ENCODE measurements at places on chromosomes 11 and 22. TPM values are rescaled to one million over a fixed set of nuclear protein-coding genes. Genes with fewer than 3 reads are reported as not detected.

Gene POU2AF3
- 2.9 TPM for polyA plus RNA-seq

Gene KCNQ1
- polyA plus RNA-seq, result 231 TPM

Gene SYT8
- polyA plus RNA-seq, result not detected

Gene OR10D3
- not detected for polyA plus RNA-seq

Gene ALDH3B1
- polyA plus RNA-seq, result 24.4 TPM

Gene LRRC74B
- 0.07 TPM for polyA plus RNA-seq

Gene C11orf98
- 104 TPM for polyA plus RNA-seq

Gene GRIA4
- polyA plus RNA-seq, result 5.5 TPM

Gene THAP12
- polyA plus RNA-seq, result 75.4 TPM

Gene PSMC3
- polyA plus RNA-seq, result 110 TPM

Gene MS4A6A
- polyA plus RNA-seq, result 49.7 TPM

Gene APLNR
- 2.1 TPM for polyA plus RNA-seq

Gene INPPL1
- 395 TPM for polyA plus RNA-seq

All from adrenal gland (tissue), 19 donors.